ENCODE measurements at places on chromosomes 5 and 9.

GRCh38 chr5:13972029-13972428 is 27.5 kb upstream of the DNAH5 start:
- no peak for DNase-seq

DNA sequence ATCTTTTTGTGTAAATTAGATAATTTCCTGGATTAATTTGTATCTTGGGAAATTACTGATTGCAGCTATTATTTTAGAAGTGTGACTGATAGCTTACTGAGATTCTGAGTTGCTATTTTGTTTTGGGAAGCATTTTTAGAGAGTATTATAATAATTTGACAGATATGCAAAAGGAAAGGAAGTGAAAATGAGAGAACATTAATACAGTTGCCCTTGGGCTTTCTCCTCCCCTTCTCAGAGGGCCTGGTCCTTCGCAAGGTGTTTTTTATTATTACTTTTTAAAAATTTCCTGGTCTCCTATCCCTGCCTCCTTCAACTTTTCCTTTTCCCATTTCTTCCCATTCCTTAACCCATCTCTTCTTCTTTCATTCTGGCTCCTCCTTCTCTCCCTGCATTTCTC is 32.6 kb downstream of the UBAP1 start:
- no peak for DNase-seq

DNA sequence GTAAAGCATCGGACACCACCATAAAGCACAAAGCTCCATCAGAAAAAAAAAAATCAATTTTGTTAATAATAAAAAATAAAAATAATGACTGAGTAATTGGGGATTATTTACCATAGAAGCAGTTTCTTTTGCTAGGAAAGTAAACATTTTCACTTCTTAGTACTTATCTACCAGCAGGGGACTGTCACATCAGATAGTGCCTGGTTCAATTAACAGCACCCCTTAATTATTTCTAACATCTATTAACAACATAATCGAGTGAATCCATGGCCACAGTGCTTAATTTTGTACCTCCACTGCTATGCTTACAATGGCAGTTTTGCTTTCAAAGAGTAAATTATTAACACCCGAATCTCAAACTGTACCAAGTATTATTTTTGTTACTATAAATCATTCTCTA is 221.7 kb downstream of the SMARCA2 start:
- DNase-seq: no peak

DNA sequence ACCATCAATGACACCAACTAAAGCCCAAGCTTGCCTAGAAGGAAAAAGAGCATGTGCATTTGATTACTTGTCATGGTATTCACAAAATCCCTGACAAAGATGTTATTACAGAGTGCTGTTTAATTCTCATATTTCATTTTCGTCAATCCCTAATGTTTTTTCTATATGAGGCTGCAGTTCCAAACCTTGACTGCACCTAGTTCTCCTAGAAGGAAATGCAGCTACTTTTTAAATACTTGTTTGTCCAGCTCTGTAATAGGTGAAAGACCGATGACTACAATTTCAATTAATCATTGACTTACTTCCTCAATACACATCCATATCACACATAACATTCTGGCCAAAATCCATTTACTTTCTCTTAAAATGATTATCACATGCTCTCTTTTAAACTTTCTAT is 28.1 kb downstream of the CEMIP2 start:
- no peak for DNase-seq

DNA sequence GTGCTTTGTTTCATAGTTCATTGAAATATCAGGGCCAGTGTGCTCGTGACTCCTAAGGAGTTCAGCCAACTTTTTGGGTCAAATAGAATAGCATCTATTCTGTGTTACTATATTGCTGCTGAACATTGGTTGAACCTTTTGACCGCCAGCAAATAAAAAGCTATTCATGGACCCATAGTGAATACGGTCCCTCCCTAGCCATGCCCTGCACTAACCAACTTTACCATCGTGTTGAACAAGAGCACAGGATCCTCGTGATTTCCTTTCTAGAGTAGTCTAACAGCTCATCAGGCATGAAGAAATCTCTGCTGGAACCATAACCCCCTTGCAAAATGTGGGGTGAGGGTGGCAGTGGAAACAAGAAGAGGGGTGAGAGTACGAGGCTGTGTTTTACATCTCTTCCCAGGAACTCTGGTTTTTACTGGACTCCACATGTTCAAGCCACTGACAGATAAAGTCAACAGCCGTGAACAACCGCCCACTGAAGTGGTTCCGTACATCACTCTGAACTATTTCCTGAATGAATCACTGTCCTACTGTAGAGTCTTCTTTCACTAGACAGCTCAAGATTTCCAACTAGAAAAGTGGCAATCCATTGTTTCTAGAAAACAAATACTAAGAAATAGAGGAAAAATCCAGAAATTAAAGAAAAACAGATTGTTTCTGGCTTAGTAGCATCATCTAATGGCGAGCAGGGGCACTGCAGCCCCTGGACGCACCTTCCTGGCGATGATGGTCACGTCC is 70.1 kb upstream of the SPATA31E1 start:
- peak; percentile 52 for DNase-seq

DNA sequence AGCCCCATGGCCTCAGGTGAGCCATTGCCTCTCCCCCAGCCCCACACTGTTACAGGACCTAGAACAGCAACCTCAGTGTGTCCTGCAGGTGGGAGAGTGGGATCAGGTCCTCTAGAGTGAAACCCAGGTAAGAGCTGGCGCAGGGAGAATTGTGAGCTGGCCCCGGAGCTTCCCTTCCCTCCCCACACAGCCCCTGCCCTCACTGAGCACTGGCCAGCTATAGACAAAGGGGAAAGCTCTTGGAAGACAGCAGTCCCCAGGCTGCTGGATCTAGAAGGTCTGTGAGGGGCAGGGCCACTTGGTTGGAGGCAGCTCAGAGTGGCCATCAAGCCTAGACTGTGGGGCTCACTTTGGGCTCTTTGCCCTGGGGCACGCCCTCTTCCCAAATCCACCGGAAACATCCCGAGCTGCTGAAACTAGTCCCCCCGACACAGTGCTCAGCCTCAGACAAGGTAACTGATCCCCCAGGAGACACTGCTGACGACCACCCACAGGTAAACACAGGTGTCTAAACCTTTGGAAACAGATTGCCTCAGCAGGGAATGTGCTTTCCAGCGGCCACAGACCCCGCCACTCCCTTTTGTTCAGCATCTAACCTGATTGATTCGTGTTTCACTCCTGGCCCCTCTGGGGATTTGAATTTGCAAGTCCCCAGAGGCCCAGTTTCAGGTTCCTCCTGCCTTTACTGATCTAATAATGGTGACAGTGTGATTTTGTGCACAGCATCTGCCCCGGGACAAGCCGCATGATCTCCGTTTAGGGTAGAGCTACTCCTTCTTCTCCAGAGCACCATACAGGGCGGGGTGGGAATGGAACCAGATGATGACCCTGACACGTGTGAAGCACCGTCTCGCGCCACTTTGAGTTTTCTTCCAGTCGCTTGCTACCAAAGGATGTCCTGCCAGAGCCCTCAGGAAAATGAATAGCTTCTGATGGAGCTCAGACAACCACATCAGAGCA is 42.2 kb upstream of the ADAMTS2 start:
- DNase-seq: no peak

DNA sequence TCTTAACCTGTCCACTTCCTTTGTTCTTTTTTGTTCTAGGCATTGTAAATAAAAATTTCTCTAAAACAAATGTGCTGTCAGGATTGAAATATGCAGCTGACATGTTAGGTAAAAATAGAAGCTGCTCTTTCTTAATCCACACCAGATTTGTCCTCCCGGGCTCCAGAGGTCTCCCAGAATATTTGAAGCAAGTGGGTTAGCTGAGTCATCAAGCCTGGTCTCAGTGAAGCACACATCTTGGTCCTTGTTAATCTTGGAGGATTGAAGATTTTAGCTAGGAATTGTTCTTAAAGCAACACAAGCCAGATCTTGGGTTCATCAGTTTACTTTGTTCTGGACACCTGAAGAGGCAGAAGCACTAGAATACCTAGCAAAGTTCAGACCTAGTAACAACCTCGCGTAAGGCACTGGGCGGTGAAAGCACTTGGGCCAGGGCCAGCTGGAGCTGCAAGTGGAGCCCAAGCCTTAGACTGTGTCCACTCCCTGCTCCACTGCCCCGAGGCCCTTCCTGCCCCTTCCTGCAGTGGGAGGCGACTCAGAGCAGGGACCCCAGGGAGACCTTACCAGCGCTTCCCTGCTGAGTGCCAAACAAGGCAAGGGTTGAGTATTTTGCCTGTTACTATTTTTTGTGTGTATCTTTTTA is 36.5 kb downstream of the HABP4 start:
- no peak for DNase-seq

DNA sequence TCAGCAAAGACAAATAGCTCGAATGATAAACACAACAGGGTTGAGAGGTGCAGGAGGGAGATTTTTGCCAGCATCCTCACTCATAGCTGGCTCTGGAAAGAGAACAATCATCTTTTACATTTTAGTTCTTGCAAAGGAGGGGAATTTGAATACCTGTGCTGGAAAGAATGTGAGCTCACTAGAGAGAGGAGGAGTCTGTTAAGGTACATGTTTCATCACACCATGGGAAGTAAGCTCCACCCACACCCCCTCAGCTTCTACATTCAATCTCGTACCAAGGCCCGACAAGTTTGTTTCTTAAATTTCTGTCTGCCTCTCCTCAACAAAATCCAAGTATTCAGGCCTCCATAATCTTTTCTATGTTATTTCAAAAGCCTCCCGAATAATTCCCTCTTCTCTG is 254.6 kb downstream of the BRINP1 start:
- DNase-seq: no peak

GRCh38 chr9:93635186-93636107 is 59.1 kb downstream of the PHF2 start:
- DNase-seq: no peak

DNA sequence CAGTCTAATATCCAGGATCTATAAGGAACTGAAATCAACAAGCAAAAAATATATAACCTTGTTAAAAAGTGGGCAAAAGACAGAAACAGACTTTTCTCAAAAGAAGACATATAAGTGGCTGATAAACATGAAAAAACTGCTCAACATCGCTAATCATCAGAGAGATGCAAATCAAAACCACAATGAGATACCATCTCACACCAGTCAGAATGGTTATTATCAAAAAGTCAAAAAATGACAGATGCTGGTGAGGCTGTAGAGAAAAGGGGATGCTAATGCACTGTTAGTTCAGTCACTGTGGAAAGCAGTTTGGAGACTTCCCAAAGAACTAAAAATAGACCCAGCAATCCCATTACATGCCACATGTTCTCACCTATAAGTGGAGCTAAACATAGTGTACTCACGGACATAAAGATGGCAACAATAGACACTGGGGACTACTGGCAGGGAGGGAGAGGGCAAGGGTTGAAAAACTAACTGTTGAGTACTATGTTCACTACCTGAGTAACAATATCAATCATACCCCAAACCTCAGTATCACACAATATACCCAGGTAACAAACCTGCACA is 11.7 kb upstream of the TSSK1B start:
- no peak for DNase-seq

DNA sequence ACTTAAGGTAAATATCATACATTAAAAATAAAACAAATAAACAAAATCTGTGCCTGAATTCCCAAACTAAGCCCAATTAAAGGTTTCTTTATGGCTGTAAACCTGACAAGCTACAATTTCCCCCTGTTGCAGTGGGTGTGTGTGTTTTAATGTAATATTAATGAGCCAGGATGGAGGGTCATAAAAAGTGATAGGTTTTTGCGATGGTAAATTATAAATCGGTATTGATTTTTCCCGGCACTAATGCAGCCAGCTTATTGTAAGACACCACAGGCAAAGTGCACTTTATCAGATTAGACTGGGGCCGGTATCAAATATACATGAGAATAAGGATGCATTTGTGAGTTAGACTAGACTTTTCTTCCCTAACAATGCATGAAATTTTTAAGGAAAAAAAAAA is 120.4 kb downstream of the EBF1 start:
- no peak for DNase-seq
